IMR-90 (cell line): ENCODE measurements at places on chromosomes 13 and 19.

DNA sequence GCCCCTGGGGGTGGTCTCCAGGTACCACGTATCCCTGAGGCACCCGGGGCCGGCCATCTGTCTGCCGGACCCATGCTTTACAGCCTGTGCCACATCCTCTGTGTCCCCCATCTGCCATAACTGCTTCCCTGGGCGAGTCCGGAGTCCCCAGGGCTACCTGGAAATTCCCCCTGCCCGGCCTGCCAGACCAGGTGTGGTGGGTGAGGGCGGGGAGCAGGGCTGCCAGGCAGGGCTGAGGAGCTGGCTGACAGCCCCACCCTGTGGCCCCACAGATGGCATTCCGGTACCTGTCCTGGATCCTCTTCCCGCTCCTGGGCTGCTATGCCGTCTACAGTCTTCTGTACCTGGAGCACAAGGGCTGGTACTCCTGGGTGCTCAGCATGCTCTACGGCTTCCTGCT lies 10.3 kb upstream of the RELB start:
- no peak for DNase-seq

DNA sequence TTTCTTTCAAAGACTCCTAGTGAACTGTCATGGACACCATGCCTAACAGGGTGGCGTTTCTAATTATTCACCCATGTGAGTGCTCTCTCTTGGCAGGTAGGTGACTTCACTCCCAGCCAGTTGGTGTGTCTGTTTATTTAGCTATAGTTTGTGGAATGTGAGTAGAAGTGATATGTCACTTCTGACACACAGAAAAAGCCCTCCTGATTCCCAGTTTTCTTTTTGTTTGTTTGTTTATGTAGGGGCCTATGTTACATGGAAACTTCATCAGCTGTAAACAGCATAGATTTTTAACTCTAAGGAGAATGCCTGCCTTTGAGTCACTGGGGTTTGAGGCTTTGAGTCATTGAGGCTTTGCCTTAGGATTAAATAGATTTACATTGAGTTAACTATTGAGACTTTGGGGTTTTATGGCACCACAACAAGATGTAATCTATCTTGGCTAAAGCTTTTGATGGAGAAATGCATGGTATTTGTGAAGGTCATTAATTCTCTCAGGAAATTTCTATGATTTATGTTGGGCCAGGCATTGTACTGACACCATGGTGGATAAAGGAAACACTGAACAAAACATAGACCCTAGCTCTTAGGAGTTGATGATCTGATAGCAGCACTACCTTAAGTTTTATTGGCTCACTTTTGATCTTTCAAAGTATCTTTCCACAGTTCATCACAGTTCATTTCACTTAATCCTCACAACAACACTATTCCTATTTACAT lies 45.3 kb downstream of the UFM1 start:
- no peak for DNase-seq

DNA sequence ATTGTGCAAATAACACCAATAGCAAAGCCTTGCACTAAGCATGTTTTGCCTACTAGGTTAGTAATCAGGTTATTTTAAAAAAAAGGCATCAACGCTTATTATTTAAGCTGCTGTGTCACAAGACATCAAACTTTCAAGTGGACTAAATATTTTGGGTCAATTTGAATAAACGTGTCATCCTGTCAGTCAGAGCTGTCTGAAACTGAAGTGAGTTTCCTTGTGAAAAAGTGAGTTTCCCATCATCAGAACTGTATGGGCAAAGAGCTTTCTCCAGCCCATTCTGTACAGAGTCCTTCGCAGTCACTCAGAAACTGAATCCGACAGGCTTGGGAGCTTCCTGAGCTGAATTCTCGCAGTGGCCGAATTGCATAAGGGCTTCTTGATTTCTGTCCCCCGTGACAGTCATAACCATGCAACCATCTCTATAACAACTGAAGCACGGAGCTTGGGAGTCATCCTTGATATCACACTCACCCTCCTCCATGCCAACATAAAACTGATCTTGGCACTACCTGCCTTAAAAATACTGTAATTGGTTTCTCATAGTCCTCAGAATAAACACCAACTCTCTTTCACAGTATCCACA lies 139.8 kb downstream of the MIPEP start:
- DNase-seq: no peak

GRCh38 chr13:21516805-21517204 lies 57.7 kb upstream of the ZDHHC20 start:
- no peak for DNase-seq

GRCh38 chr19:41187884-41188279 lies 5.1 kb upstream of the CYP2S1 start:
- DNase-seq: no peak

DNA sequence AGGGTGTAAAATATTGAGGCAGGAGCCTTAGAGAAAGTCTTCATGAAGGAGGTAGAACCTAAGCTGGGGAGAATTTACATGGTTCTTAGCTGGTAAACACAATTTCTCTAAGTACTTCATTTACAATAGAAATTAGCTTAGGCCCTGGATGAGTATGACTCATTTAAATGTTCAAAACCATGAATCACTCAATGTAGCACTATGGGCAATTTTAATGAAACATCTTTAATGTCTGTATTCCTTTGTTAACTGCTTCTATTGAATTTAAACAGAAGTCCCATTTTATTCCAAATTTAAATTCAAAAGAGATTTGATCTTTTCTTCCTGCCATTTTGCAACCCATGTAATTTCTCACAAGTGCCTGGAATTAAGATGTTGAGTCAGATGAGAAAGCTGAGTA lies 252.1 kb downstream of the RFC3 start:
- DNase-seq: peak; percentile 12

- DNase-seq: no peak
These were observed 20.0 kb downstream of the GNA11 start for GRCh38 chr19:3114018-3114726.

- peak; percentile 89 for DNase-seq
These were observed 48.9 kb upstream of the EPHX3 start for GRCh38 chr19:15280915-15281683.

DNA sequence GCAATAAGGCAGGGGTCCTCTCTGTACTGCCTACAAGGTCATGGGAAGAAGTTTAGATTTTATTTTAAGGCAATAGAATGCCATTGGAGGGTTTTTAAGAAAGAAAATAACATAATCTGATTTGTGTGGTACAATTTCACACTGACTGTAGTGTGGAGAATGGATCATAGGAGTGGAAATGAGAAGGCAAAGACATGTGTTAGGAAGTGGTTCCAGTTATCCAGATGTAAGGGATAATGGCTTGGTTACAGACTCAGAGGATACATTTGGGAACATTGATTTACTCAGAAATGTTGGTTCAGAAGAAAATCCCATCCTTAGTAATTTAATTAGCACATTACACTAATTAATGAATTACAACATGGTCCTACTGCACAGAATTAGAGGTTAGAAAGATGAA lies 788.2 kb downstream of the SLITRK5 start:
- no peak for DNase-seq

DNA sequence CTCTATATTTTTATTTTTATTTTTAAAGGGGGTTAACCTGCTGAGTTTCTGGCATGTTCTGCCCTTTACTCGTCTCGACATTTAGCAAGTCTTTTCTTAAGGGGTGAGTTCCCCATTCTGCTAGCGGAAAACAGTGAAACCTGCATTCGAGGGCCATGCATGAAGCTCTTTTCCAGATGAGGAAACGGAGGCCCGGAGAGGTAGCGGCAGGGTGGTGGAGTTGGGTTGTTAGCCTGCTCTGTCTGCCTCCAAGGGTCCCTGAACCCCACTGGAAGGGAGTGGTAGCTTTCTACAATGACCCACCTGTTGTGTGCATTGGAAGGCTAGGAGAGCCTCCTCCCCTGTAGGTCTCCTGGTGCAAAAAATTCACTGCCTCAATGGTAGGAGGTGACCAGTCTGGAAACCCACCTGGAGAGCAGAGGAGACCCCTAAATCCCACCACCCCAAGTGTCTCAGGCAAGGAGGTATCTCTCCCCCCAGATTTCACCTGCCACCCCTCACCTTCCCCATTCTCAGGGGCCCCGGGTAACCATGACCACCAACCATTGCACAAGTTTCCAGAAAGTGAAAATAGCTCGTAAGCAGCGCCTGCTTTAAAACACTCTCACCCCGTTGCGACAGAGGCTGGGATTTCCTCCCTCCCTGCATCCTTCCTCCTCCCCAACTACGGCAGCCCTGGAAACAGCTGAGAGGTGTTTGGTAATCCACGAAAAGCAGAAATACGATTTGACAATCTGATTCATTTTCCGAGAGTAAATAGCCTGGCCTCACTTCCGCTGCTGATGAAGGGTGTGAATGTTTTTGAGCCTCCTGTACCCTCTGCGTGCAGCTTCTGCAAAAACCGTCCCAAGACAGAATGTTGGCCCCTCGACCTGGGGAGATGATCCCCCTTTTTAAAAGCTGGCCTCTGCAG lies 3.5 kb downstream of the KLF2 start:
- DNase-seq: peak; percentile 86

- no peak for DNase-seq
These were observed 1.3 kb downstream of the ATP7B start for GRCh38 chr13:52009946-52010345.

DNA sequence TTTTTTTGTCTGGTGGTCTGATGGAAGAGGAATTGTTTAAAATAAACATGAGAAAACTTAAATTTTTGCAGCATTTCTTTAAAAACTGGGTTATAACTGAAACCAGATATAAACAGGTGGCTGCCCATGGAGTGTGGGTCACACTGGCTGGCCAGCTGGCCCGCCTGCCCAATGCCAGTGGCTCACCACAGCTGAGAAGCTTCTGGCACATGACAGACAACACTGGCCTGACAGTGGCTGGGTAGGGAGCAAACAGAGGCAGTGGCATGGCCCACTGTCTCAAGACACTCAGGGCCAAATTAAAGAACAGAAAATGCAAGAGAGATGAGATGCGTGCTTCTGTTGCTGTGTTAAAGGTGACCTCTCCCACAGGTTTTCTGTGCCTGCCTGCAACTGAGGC lies 3.1 kb upstream of the SLC35E1 start:
- DNase-seq: no peak

DNA sequence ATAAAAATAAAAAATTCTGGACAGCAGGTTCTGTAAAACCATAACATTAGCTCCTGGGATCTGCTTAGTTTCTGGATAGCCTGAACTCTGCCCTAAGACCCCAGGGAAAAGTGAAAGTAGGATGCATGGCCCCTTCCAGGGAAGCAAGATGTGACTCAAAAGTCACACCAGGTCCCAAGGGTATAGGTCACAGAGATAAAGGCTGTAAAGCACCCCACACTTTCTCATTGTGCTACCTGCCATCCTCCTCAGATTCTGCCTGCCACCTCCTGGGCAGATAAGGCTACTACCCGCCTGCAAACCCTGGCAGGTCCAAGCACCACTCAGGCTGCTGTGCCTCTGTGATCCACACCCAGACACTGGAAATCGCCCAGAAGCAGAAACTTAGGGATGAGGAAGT lies 20.6 kb downstream of the FFAR2 start:
- DNase-seq: no peak
